ENCODE measurements at places on chromosomes 6 and 20.

DNA sequence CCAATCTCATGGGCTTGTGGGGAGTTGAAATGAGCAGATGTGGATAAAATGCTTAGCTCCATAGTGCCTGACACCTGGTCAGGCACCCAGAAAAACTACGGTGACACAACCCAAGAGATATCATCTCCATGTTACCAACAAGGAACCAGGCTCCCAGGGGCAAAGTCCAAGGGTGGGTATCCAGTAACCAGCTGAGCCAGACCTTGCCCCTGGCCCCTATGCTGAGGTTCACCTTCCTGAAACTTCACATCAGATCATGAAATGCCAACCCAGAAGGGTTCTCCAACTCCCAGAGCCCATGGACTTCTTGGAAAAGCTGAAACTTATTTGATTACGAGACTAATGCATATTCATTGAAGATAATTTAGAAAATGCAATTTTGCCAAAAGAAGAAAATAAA lies 141.8 kb upstream of the KCNG1 start:
- no peak for DNase-seq

DNA sequence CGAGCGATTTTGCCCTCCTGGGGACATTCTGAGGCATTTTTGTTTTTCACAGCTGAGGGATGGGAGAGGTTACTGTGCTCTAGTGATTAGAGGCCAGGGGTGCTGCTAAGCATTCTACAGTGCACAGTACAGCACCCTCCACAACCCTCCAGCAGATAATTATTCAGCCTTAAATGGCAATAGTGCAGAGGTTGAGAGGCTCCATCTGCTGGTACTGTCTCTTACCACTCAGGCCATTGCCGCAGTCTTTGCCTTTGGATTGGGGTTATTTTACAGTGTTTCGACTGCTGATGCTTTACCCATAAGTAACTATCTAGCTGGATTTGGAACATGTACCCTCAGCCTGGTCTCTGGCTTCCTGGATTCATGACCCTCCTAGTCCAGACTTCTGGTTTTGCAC lies 705.3 kb downstream of the KIF16B start:
- no peak for DNase-seq

DNA sequence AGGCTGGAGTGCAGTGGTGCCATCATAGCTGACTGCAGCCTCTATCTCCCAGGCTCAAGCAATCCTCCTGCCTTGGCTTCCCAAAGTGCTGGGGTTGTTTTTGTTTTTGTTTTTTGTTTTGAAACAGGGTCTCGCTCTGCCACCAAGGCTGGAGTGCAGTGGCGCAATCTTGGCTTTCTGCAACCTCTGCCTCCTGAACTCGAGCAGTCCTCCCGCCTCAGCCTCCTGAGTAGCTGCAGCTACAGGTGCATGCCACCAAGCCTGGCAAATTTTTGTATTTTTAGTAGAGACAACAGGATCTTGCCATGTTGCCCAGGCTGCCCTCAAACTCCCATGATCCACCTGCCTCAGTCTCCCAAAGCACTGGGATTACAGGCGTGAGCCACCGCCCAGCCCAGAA lies 4.2 kb downstream of the C6orf132 start:
- DNase-seq = no peak

DNA sequence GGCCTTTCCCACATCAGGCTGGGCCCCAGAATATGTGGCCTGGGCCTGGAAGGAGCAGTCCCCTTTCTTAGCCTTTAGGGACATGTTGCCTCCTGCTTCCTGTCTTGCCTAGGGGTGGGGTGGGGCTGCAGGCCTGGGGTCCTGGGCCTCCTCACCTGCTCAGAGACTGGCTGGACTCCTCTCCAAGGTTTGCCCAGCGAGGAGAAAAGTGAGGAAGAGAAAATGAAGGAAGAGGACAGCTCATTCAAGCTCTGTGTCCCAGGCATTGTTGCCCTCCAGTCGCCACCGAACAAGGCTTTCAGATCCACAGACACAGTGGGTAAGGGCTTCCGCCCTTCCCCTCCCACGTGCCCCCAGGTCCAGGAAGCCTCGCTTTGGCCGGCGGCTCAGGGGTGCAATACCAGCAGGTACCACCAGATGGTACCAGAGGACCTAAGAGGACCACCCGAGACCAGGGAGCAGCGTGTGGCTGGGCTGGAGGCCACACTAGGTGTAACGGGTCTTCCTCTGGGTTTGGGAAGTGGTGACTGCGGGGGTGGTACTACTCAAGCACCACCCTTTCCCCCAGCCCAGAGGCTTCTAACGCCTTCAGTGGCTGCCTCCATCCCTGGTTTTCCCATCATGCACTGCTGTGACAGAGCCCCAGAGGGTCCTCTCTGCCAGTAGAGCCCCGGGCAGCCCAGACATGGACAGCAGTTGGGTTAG lies 5.5 kb upstream of the BAK1 start:
- peak; percentile 79 for DNase-seq

DNA sequence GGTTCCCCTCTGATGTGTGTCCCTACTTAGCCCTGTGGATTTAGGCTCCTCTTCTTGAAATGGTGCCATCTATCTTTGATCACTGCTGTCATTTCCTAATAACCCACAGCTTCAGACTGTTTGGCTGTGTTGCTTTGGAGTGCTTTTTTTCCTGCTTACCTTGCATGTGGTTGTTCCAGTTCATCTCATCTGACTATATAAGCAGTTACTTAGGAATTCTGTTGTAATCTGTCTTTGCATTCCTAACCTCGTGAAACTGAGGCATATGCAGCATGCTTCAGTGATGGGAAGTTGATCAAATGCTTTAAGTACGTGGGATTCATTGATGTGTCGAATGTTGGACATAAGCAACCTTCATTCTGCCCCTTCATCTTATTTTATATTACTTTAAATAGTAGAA lies 115.8 kb upstream of the FLRT3 start:
- DNase-seq = no peak

- no peak for DNase-seq
These were observed 349.5 kb downstream of the EPHA7 start for GRCh38 chr6:93069856-93070255.

- no peak for DNase-seq
These were observed 142.2 kb upstream of the ATXN1 start for GRCh38 chr6:16903470-16903869.

- DNase-seq = peak; percentile 37
These were observed 13.3 kb upstream of the RIPOR2 start for GRCh38 chr6:24949020-24949569.

DNA sequence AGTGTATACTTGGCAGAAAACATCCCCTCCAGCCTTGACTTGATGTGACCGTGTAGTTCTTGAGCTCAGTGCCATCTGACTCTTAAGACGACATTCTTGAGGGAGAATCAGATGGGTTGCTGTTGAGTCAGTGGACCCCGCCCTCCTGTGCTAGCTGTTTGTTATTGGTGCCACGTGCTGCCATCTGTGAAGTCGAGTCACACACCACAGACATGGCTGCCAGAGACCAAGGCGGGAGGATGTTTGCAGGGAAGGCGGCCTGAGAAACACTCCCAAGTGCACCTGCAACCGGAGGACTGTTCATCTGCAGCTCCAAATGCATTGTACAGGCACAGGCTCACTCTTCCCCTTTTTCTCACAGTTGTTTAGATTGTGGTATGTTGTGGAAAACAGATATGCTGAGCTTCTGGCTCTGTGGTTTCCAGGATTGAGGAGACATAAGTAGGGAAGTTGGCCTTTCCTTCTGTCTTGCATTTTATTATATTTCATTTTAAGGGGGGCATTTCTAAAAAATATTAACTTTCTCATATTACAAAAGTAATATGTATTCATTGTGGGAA lies 345.3 kb upstream of the ZFP64 start:
- DNase-seq = no peak

GRCh38 chr20:50226093-50226974 lies 35.7 kb downstream of the CEBPB start:
- no peak for DNase-seq

DNA sequence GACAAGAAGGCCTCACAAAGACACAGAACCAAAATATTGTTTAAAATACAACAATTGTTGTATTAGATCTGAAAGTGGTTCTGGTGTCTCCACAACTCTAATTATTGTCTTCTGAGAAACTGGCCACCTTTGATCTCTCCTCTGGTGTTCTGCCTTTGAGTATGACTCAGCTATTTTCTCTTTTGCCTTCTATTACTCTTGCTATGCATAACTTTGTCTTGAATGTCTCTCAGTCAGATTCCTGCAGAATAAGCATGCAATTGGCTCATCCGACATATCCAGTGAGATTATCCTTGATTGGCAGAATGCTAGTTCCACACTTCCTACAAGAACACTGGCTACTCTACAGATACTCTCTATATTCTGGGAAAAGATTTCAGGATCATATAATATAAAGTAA lies 14.3 kb upstream of the EPM2A start:
- no peak for DNase-seq

- DNase-seq = no peak
These were observed 364.3 kb upstream of the ID4 start for GRCh38 chr6:19472850-19473249.

DNA sequence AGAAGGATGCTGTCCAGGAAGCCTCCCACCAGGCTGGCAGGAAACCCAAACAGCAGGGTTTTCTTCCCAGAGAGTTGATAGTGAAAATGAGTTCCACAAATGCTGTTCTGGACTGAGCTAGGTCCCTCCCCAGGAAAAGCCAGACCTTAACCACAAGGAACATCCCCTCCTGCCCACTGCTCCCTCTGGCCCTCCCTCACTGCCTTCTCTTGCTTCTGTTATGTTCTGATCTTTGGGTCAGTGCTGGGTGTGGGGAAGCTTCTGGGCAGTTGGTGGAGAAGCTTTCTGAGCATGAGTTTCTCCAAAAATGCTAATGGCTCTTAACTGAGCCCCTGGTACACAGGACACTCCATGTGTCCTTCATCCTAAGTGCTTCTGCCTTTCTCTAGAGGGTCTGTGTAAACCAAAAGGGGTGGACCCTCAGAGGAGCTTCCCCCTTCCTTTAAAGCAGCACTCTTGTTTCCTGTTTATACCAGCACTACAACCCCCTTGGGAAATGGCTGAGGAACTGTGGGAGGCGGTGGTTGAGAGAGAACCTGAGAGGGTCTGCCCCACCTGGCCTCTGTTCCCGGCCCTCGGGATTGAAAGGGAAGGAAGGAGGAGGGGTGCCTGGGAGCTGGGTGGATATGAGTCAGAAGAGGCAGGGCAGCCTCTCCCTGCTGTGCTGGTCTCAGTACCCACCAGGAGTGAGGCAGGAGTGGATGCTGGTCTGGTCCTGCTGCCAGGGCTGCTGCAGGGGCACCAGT lies 42.0 kb downstream of the CDS2 start:
- no peak for DNase-seq

DNA sequence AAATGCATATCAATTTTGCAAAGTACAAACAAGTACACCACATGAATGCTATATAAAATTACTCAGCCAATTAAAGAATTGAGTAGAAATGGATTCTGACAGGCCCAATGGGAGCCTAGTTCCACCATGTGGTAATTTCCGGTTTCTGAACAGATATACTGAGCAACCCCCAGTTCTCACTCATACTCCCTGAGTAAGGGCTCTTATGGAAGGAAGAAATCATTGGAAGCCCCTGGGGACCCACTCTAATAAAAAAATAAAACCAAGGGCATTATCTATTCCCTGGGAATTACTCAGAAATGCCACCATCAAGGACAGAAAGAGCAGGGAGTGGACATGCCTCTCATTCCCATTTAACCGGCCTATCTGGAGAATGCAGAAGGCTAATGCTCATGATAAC lies 34.6 kb downstream of the STX7 start:
- DNase-seq = no peak

DNA sequence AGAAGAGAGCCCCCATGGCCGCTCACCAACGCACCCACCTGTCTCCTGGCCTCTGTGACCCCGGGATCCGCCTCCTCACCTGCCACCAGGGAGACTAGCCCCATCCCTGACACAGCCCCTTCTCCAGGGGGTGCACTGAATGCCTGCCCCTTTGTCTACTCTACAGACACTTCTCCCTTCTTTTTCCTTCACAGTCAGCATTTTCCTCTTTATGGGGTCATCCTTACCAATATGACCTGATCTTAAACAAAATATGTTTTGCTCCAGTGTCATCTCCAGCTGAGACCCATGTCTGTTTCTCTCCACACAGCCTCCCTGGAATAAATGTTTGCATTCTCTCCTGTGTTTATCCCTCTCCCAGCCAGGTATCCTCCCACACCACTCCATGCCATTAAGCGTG lies 14.6 kb upstream of the CCR6 start:
- no peak for DNase-seq

DNA sequence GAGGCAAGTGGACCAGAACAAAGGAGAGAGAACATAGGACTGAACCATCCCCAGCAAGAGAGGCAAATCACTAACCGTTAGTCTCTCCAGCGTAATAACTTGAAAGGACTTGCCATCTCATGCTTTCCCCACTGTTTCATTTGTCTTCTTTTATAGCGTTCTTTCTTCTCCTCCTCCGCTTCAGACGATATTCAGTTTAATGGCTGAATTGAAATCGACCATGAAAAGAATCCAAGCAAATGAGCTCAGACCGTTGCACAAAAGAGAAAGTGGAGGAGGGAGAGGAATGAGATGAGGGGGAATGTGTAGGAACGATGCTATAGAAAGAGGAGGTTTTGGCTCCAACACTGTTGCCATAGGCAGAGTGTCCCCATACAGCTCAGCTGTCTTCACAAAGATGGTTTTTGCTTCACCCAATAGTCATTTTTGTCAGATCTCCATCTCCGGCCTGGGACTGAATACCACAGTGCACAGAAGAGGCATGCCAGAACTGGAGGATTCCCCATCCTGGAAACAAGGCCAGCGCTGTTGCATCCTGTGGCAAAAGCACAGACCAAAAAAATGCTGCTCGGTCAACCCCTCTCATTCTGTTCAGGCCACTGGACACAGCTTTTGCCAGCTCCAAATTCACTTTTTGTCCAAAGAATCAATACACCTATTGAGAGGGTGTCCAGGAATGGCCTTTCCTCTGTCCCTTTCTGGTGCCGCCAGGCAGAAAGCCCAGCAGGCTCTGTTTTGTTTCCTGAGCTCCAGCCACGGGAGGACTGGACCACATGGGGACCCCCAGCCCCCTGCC lies 176.1 kb downstream of the ID4 start:
- DNase-seq = no peak

- peak; percentile 56 for DNase-seq
These were observed at the start of gene IRF4 for GRCh38 chr6:391559-392440. Gene IRF4 (plus strand): TSS chr6:391752. CDS start chr6:393153, 1,401 bp downstream.

- no peak for DNase-seq
These were observed 17.1 kb downstream of the PRKN start for GRCh38 chr6:162710419-162710818.

- no peak for DNase-seq
These were observed 8.8 kb downstream of the HSF2 start for GRCh38 chr6:122408240-122408639.
